ENCODE measurements at places on chromosomes 5 and 9.

DNA sequence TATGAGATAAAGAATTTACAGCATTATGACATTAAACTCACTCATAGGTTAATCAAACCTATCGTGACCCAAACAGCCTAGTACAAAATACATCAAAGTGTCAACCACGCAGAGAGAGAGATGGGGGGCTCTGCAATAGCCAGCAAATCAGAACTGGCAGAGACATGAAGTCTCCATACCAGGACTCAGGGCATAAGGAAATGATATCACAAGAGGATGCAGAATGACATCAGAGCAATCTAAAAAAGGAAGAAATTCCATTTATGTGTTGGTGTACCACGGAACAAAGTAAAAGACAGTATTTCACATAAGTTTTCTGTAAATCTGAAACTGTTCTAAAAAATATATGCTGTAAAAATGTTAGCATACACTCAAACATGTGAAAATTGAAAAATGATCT lies 24.6 kb downstream of the BICD2 start:
- no peak for DNase-seq

- DNase-seq: no peak
These were observed 62.9 kb downstream of the GCNT1 start for GRCh38 chr9:76521906-76522305.

DNA sequence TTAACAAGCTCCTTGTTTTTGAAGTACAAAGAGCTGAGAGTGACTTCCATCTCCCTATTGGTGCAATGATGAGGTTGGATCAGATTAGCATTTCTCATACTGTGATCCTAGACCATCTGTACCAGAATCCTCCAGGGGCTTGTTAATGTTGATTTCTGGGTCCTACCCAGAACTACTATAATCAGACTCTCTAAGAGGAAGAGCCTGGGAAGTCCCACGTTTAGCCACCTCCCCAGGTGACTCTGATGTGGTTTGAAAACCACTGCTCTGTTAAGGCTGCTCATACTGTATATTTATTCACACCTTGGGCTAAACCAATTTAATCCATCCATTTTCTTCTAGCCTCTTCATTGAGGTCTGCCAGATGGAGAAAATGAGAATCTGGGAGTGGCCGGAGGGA lies 49.6 kb upstream of the SMIM32 start:
- DNase-seq: no peak

GRCh38 chr5:72427488-72428437 lies 79.4 kb downstream of the ZNF366 start:
- no peak for DNase-seq

GRCh38 chr5:121108725-121109124 lies 644.6 kb downstream of the PRR16 start:
- no peak for DNase-seq

All from activated CD8-positive, alpha-beta memory T cell treated with anti-CD3 and anti-CD28 coated beads for 4 hours (primary cell).